ENCODE measurements at places on chromosomes 6 and 20. TPM values are rescaled to one million over a fixed set of nuclear protein-coding genes. Genes with fewer than 3 reads are reported as not detected.
A peak's percentile ranks its signal among the peaks of the same experiment; 100 is the strongest.

The MYCT1 gene
- total RNA-seq, result 4.7 TPM

The MOG gene
- total RNA-seq, result not detected

The SLC22A16 gene
- not detected for total RNA-seq

The KHDC1L gene
- not detected for total RNA-seq

The B3GAT2 gene
- 0.21 TPM for total RNA-seq

The TMEM200A gene
- 0.81 TPM for total RNA-seq

- H3K27ac ChIP-seq, result no peak overlapping the region
- peaks cover 23% of the 10 kb centered on the region for H3K4me1 ChIP-seq
- no peak overlapping the region for H3K4me3 ChIP-seq
Measured at GRCh38 chr6:25405442-25405841, 126.3 kb downstream of the CARMIL1 start.

DNA sequence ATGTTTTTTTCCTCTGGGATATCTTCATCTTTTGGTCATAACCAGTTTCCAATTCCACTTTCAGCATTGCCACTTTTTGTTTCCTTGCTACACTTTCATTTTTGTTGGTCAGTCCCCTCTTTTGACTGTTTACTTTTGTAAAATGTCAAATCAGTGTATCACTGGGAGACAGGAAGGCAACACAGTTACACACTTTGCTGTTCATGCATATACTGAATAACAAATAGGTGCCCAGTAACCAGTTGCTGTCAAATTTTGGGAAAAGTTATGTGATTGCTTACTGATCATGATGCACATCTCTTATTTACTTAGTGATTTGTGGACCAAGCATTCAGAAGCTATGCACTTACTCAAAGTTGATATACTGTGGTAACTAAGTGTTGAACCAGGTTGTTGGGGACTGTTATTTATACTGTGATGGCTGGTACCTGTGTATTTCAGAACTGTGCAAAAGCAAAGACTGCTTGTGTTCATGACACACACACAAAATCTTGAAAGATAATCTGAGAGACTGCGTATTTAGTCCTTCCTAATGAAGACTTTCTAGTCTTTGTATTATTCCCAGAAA lies 41.0 kb downstream of the ZNF292 start:
- H3K4me3 ChIP-seq, result no peak overlapping the region
- H3K27ac ChIP-seq, result no peak overlapping the region
- no peak for DNase-seq
- no peaks in the 10 kb centered on the region for H3K27me3 ChIP-seq

DNA sequence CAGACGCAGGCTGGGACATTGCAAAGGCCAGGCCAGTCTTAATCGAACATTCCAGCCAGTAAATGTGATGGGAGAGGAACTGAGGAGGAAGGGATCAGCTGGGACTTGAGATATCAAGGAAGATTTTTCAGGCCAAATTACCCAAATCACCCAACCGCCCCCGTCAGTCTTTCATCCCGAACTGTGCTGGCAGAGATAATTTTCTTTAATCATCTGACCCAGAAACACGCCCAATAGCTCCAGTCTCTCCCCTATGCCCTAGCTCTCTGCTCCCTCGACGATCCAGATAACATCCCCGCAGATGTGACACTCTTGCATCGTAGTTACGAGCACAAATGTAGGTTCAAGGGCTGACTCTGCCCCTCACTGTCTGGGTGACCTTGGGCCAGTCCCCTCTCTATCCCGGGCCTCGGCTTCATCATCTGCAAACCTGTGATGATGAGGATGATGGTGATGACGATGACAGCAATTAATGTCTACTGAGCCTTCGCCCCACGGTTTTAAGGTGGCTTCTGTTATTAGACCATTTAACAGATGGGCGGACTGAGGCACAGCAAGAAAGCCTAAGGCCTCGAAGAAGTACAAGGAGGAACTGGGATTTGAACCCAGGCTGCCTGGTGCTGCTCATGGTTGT lies 118.6 kb downstream of the PREX1 start:
- H3K27ac ChIP-seq, result no peak overlapping the region
- H3K36me3 ChIP-seq, result no peaks in the 10 kb centered on the region
- no peak for DNase-seq
- peaks cover 16% of the 10 kb centered on the region for H3K4me1 ChIP-seq
- H3K27me3 ChIP-seq, result no peaks in the 10 kb centered on the region

GRCh38 chr6:149939356-149939648 lies 2.5 kb upstream of the ULBP2 start:
- no peak for DNase-seq
- H3K27ac ChIP-seq, result no peak overlapping the region
- peaks cover 29% of the 10 kb centered on the region for H3K4me1 ChIP-seq
- H3K4me3 ChIP-seq, result no peak overlapping the region
- peaks cover 80% of the 10 kb centered on the region for H3K27me3 ChIP-seq
- no peaks in the 10 kb centered on the region for H3K36me3 ChIP-seq

GRCh38 chr6:135819665-135820064 lies 31.8 kb upstream of the PDE7B start:
- H3K27ac ChIP-seq, result no peak overlapping the region
- no peak overlapping the region for H3K4me3 ChIP-seq
- no peaks in the 10 kb centered on the region for H3K4me1 ChIP-seq
- no peak for DNase-seq
- no peaks in the 10 kb centered on the region for H3K27me3 ChIP-seq

- no peaks in the 10 kb centered on the region for H3K36me3 ChIP-seq
- H3K27me3 ChIP-seq, result no peaks in the 10 kb centered on the region
- H3K4me3 ChIP-seq, result no peak overlapping the region
- H3K4me1 ChIP-seq, result no peaks in the 10 kb centered on the region
Measured at GRCh38 chr6:29813809-29814208, 13.8 kb upstream of the HLA-G start.

GRCh38 chr20:17825960-17826843 lies 126.4 kb downstream of the BANF2 start:
- no peak overlapping the region for H3K4me3 ChIP-seq
- no peak overlapping the region for H3K27ac ChIP-seq
- H3K36me3 ChIP-seq, result no peaks in the 10 kb centered on the region
- no peak for DNase-seq

GRCh38 chr6:1631251-1631650 lies 21.5 kb downstream of the FOXC1 start:
- no peak overlapping the region for H3K27ac ChIP-seq
- no peaks in the 10 kb centered on the region for H3K36me3 ChIP-seq
- H3K27me3 ChIP-seq, result peaks cover 29% of the 10 kb centered on the region
- H3K4me3 ChIP-seq, result no peak overlapping the region
- no peaks in the 10 kb centered on the region for H3K4me1 ChIP-seq

GRCh38 chr6:48036316-48036715 lies 74.7 kb downstream of the PTCHD4 start:
- DNase-seq, result no peak
- H3K36me3 ChIP-seq, result no peaks in the 10 kb centered on the region
- no peak overlapping the region for H3K4me3 ChIP-seq
- H3K27ac ChIP-seq, result no peak overlapping the region

DNA sequence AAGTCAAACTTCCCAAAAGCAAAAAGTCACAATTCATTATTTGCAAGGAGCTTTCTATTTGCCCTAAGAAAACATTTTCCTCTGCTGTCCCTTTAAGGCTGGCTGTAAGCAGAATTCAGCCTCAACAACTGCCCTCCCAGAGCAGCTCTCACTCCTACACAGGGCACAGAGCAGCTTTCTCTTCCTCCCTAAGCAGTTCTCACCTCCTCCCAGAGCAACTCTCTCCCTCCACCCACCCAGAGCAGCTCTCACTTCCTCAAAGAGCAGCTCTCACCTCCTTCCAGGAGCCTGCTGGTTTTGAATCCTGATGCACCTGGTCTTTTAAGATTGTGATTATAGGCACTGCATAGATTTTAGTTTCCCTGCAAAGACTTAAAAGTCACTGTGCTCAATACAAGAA lies 120.6 kb upstream of the TMEM181 start:
- DNase-seq, result no peak
- H3K4me1 ChIP-seq, result no peaks in the 10 kb centered on the region
- H3K27ac ChIP-seq, result no peak overlapping the region
- no peaks in the 10 kb centered on the region for H3K27me3 ChIP-seq
- peaks cover 3% of the 10 kb centered on the region for H3K36me3 ChIP-seq

- peaks cover 23% of the 10 kb centered on the region for H3K4me1 ChIP-seq
- peak overlapping the region; percentile 25 for H3K27ac ChIP-seq
- H3K36me3 ChIP-seq, result no peaks in the 10 kb centered on the region
Measured at GRCh38 chr20:37336369-37337207, 9.4 kb upstream of the SRC start.

DNA sequence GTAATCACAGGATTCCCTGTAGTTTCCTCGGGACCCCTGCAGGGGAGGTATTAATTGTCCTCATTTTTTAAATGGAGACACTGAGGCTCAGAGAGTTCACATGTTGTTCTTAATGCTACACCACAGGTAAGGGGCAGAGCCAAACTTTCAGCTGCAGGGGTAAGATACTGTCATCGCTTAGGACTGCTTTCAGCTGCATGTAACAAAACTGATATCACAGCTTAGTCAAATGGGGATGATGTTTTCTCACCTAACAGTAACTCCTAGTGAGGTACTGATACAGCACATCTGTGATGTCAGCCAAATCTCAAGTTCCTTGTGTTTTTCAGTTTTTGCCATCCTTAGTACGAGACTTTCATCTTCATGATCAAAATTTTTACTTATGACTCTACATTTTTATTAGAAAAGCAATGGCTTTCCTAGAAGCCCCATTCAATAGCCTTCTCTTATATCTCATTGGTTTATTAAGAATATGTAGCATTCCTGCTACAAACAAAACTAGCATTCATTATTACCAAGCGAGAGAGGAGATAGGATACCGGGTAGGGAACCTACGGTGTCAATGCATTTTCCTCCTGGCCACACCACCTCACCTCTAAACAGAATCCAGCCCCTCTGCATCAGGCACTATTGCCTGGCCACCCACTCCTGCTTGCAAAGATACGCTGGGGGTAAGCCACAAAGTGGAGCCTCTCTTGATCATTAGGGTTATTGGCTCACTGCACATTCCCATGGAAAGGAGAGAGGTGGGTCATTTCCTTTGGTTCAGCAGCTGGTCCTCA lies 557.5 kb downstream of the CD83 start:
- H3K4me1 ChIP-seq, result peaks cover 6% of the 10 kb centered on the region
- H3K4me3 ChIP-seq, result no peak overlapping the region
- DNase-seq, result no peak
- no peak overlapping the region for H3K27ac ChIP-seq
- H3K27me3 ChIP-seq, result no peaks in the 10 kb centered on the region
- no peaks in the 10 kb centered on the region for H3K36me3 ChIP-seq

GRCh38 chr6:151948002-151948743 lies 140.7 kb downstream of the ESR1 start:
- no peak overlapping the region for H3K4me3 ChIP-seq
- H3K27me3 ChIP-seq, result no peaks in the 10 kb centered on the region
- no peaks in the 10 kb centered on the region for H3K36me3 ChIP-seq
- DNase-seq, result no peak
- no peaks in the 10 kb centered on the region for H3K4me1 ChIP-seq

- no peaks in the 10 kb centered on the region for H3K27me3 ChIP-seq
- H3K27ac ChIP-seq, result peak overlapping the region; percentile 76
- H3K4me1 ChIP-seq, result peaks cover 43% of the 10 kb centered on the region
- peaks cover 4% of the 10 kb centered on the region for H3K36me3 ChIP-seq
- peak overlapping the region; percentile 92 for H3K4me3 ChIP-seq
Measured at GRCh38 chr6:139369568-139370282, 4.7 kb downstream of the CITED2 start.

DNA sequence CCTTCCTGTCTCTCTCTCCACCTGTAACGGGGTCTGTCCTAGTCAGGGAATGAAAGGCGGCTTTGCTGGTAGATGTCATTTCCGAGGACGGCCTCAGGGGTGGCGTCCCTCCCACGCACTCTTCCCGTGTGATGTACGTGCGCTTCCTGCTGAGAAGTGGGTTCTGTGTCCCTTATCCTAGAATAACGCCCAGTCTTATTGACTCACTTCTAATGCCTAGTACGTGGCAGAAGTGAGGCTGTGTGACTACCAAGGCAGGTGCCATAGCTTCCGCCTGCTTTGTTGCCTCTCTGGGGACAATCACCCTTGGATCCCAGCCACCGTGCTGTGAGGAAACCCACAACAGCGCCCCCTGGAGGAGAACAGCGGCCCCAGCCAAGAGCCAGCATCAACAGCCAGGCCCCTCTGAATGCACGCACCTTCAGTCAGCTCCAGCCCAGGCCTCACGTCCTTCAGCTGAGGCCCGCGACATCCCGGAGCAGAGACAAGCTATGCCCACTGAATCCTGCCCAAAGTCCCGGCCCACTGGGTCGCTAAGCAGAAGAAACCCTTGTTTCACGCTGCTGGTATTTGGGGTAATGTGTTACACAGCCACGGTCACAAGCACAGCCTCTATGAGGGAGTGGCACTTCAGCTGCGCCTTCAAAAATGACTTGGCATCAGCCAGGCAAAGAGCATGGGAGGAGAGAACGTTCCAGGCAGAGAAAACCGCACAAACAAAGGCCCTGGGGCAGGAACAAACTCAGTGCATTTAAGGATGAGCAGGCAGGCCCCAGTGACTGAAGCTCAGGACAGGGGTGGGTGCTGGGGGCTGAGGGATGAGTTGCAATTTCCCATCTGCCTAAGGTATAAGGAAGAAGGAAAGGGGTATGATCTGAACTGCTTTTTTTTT lies 224.2 kb downstream of the NFATC2 start:
- H3K27ac ChIP-seq, result no peak overlapping the region
- no peak for DNase-seq
- H3K36me3 ChIP-seq, result no peaks in the 10 kb centered on the region

Measured in suprapubic skin (tissue), 4 donors.